A172 (cell line): ENCODE measurements at places on chromosomes 2 and 18.
A peak's percentile ranks its signal among the peaks of the same experiment; 100 is the strongest.

- DNase-seq, result peak; percentile 74
Measured at GRCh38 chr18:79790996-79791972, 6.5 kb upstream of the KCNG2 start.

GRCh38 chr2:238817891-238818290 lies 30.0 kb upstream of the TWIST2 start:
- no peak for DNase-seq

- peak; percentile 86 for DNase-seq
Measured at GRCh38 chr2:67289921-67290371, 107.2 kb upstream of the ETAA1 start.

DNA sequence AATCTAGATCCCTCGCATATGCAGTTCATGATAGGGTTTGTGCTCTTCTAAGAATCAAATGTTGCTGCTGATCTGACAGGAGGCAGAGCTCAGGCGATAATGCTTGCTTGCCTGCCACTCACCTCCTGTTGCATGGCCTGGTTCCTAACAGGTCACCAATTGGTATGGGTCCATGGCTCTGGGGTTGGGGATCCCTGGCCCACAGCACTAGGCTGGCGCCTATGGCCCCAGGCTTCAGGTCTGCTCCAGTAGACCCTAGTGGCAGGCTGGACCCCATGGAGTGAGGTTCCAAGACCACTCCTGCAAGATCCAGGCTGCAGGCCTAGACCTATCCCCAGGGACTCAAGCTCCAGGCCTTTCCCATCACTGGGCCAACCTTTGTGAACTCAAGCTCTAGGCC lies 102.3 kb downstream of the SPHKAP start:
- no peak for DNase-seq

DNA sequence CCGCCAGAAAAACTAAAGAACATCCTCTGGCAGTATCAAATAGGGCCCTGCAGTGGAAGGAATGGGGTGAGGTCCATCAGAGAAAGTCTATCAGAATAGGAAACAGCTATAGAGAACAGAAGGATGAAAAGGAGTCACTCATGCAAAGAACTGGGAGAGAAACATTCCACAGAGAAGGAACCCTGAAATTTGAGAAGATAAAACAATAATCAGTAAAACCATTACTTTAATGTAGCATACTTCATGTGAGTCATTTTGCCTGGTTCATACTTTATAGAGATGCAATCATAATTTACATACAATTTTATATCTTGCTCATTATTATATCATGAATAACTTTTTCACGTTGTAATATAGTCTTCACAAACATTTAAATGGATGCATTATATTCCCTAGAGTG lies 402.2 kb downstream of the NCKAP5 start:
- no peak for DNase-seq

- DNase-seq, result no peak
Measured at GRCh38 chr18:74732380-74732779, 134.7 kb downstream of the ZNF407 start.

DNA sequence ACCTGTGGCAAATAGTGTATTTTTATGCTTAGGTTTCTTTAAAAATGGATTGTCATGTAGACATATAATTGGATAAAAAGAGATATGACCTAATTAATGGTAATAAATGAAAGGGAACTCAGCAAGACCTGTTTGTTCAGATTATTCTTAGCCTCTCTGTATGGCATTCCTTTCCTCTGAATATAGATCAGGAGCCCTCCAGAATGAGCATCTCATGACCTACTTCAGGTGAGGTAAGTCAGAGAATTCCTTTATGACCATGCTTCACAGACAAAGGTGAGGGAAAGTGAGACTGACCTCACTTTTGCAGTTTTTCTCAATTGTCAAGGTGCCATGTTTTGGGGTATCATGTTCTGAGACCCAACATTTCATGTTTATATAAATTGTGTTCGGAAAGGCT lies 1744.3 kb upstream of the PIK3C3 start:
- DNase-seq, result no peak

- no peak for DNase-seq
Measured at GRCh38 chr2:144241801-144242200, 278.1 kb downstream of the ZEB2 start.
